ENCODE measurements at places on chromosomes 16 and 17. TPM values are rescaled to one million over a fixed set of nuclear protein-coding genes. Genes with fewer than 3 reads are reported as not detected.

- no peak for ATAC-seq
Observed at GRCh38 chr16:77276661-77277060, 77.5 kb downstream of the SYCE1L start.

DNA sequence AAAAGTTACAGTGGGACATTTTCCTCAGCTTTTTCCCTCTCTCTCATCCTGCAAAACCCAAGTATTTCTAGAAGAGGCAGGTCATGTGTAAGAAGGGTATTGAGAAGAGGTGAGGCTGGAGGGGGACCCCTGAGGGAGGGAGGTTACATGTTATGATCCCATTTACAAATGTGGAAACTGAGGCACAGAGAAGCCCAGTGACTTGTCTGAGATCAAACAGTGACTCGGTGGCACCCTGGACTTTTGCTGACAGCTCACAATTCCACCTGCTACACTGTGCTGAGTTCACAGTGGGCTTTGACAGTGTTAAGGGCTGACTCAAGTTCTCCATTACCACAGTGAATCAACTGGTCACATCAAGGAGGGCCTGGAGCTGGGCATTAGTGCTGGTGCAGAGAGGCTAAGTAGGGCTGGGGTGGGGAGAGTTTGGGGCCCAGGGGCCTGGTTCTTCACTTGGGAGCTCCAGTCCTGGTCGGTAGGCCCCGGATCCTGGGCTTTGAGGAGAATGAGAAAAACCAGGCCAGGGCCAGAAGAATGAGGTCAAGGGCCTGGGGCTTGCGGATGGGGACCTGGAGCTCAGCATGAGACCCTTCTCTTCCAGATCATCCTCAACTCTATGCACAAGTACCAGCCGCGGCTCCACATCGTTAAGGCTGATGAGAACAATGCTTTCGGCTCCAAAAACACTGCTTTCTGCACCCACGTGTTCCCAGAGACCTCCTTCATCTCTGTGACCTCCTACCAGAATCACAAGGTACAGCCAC is 26.0 kb downstream of the TBX4 start:
- no peak for ATAC-seq

DNA sequence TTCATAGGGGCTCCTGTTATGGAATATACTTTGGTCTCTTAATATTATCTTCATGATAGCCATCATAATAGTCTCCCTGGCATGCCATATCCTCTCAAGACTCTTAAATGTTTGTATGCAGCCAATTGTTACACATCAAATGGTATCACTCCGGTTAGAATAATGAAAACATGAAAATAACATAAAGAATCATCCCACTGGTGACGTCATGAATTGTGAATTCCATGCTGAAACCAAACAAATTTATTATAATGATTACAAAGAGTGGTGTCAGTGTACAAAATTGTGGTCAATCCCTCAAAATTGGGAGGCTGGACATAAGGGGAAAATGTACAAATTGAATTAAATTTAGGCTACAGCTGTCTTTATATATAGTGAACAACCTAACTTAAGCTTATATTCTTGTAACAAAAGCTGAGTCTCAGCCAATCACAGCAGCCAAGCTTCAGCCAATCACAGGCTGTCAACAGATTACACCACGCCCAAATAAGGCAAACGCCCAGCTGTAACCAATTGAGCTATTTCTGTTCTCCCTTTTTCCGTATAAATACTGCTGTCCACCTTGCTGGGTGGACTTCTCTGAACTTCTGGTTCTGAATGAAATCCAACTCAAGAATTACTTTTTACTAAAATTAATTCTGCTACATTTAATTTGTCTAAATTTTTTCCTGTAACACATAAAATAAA is 156.1 kb downstream of the CHD9NB start:
- no peak for ATAC-seq

The C16orf89 gene
- total RNA-seq, result 0.56 TPM

- no peak for ATAC-seq
Observed at GRCh38 chr17:75783069-75783783, 1.4 kb upstream of the UNK start.

DNA sequence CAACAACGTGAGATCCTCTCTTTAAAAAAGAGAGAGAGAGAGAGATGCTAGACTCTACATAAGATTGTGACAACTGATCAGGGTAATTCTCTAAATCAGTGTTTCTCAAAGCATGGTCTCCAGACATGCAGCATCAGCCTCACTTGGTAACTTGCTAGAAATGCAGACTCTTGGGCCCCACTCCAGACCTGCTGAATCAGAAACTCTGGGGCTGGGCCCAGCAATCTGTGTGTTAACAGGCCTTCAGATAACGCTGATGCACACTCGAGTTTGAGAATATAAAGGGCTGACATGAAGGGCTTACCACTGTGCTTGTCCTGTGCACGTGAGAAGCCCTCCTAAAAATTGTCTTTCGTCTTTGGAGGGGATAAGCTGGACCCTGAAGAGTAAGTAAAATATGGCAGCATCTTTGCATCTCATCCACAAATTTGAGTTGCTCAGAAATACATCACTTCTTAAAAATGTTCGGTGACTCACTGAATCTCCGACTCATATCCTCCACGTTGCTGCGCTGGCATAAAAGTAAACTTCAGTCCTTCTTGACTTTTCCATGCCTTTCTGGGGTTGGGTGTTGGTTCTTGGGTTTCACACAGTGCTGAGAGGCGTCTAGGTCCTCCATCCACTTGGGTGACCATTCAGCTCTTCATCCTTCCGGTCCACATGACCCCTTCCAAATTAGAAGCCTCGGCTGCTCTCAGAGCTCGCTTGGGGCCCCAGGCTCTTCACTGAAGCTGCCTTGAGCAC is 26.1 kb upstream of the KDM8 start:
- no peak for ATAC-seq

The POLR2A gene
- total RNA-seq, result 116 TPM

GRCh38 chr17:40070709-40071312 is 8.0 kb downstream of the THRA start:
- no peak for ATAC-seq

The EFCAB13 gene
- total RNA-seq, result 2.0 TPM

DNA sequence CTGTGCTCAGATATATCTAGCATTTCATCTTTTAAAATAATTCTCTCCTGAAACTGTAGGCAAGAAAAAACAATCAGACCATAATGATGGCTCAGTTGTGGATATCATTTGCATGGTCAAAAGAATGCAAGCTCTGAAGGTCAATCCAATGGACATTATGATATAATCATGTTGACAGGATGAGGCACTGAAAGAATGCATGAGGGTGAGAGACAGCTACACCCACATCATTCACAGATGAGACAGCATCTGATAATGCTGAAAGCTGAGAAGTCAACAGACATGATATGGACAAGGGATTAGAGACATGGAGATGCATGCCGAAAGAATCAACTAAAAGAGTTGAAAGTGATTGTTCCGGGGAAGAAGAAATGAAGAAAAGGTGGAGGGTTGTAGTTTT is 346.4 kb upstream of the CDH5 start:
- ATAC-seq, result no peak

DNA sequence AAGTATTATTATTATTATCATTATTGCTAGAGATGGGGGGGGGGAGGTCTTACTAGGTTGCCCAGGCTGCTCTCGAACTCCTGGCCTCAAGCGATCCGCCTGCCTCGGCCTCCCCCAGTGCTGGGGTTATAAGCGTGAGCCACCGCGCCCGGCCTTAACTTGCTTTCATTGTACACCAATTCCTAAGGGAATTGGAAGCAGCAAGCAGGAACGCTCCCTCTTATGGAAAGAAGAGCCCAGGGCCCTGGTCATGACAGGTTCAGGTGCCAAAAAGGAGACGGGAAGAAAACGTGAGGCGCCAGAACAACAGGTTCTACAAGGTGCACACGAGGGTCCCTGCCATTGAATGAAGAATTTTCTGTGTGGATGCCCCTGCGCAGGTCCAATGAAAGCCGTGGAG is 540 bp upstream of the RPL38 start:
- ATAC-seq, result no peak

DNA sequence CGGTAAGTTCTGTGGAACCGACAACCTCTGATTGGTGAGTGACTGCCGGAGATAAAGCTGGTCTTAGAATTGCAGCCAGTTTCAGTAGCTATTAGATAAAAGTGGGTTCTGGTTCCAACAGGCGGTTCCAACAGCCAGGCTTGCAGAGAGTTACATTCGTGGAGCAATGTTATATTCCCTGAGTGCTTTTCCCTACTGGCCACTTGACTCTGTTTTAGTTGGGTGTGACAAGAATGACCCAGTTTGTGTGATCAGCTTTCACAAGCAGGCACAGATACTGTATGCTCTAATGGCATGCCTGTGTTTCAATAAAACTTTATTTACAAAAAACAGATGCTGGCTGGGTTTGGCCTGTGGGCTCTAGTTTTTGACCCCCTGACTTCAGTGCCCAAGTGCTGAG is 196.6 kb downstream of the SNX29 start:
- ATAC-seq, result no peak

DNA sequence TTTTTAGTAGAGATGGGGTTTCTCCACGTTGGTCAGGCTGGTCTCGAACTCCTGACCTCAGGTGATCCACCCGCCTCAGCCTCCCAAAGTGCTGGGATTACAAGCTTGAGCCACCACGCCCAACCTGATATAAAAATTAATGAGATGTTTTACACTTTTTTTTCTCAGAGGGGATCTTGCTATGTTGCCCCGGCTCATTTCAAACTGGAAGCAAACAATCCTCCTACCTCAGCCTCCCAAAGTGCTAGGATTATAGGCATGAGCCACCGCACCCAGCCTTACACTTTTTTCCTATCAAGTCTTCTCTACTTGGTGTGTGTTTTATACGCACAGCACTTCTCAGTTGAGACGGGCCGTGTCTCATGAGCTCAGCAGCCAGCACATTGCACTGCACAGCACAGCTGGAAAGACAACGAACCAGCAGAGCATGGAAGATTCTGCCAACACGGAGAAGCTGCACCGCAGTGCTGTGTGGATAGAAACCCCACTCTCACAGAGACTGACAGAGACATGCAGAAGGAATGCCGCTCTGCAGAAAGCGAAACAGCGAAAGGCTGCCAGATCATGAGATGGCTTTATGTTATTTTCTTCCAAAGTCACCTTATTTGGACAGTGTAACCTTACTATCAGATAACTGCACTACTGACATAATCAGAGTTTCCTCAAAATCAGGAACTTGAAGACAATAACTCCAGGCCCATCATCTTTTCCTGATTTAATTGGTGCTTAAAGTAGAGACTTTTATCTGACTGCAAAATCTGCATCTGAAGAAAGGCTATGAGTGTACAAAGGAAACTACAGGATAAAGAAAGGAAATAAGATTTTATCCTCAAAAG is 6.5 kb upstream of the QRICH2 start:
- ATAC-seq, result no peak

DNA sequence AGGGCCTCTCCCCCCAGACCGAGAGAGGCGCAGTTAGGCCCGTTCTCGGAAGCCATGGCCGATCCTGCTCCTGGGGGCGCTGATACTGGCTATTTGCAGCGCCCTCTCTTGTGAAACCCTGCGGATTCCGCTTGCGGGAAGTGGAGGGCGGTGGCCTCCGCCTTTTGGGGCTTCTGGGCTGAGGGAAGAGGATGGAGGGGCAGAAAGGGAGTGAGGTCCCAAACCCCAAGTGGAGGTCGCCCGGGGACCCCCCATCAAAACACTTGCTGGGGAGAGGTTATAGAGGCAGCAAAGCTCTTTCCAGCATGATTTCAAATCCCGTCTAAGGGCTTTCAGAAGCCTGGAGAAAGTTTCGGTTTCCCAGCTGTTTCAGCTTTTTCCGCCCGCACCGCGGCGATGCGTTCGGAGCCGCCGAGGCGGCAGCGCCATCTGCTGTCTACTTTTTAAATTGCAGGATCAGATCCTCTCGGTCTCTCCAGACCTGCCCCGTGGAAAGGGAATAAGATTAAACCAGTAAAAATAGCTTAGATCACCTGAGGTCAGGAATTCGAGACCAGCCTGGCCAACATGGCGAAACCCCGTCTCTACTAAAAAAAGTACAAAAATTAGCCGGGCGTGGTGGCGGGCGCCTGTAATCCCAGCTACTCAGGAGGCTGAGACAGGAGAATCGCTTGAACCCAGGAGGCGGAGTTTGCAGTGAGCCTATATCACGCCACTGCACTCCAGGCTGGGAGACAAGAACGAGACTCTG is 15.8 kb downstream of the SNX20 start:
- ATAC-seq, result peak; percentile 56

DNA sequence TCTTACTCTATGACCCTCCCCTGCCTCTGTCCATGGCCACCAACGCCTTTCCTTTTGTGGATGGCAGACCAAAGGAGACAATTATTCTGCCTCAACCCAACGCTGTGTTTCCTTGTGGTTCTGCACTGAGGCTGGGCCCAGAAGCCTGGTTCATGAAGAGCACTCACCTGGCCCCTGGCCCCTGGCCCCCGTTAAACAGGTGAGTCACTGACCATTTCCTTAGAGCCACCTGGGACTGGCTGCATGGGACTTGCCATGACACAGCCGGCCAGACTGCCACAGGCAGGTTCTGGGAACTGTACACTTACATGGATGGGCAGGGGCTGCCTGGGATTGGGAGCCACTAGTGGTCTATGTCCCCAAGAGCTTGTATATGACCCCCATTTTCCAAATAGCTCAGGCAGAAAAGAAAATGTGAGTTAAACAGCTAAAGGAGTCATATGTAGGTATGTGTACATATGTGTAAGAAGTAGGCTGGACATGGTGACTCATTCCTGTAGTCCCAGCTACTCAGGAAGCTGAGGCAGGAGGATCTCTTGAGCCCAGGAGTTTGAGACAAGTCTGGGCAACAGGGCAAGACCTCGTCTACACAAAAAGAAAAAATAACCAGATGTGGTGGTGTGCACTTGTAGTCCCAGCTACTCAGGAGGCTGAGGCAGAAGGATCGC is 181.9 kb upstream of the CACNG5 start:
- peak; percentile 91 for ATAC-seq

GRCh38 chr17:73390851-73391250 is 79.0 kb upstream of the CDC42EP4 start:
- ATAC-seq, result no peak

The RCVRN gene
- total RNA-seq, result not detected

The STAC2 gene
- total RNA-seq, result 0.60 TPM

The GAS7 gene
- total RNA-seq, result 17.3 TPM

GRCh38 chr16:82425661-82426060 is 201.1 kb upstream of the CDH13 start:
- peak; percentile 71 for ATAC-seq

GRCh38 chr17:66949501-66949900 is 15.0 kb upstream of the CACNG4 start:
- ATAC-seq, result no peak

The PCTP gene
- 9.1 TPM for total RNA-seq

DNA sequence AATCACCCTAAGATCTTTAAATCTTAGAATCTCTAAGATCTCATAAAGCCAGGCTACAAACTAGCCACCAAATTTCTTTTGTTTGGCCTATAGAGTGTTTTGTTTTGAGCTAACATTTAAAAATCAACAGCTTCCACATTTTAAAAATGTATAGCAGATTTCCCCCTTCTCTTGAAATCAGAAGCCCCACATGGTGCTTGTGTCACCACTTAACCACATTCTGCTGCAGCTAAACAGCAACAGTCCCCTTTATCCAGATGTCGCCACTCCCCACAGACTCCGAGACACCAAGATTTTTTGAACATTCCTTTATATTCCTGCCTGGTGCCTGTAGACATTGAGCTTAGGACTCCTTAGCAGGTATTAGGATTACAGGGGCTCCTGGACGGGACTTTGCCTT is 16.0 kb downstream of the GUCY2D start:
- no peak for ATAC-seq
